ENCODE measurements at places on chromosomes 2 and 18.

- DNase-seq, result no peak
These were observed 50.0 kb upstream of the HPCAL1 start for GRCh38 chr2:10252661-10253060.

DNA sequence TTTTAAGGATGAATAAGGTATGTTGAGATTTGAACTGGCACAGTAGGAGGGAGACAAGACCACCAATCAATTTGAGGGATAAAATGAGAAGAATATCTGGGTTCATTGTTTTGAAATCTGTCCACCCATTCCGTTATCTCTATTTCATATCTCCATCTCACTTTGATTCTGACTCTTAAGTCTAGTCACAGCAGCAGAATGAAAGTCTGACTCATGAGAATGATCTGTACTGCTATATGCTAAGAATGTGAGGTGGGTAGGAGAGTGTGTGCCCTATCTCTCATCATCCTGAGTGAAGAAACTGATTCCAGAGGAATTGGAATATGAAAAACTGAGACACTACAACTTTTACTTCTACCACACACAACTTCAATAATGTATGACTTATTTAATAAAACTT, 1994.5 kb upstream of the PIK3C3 start:
- no peak for DNase-seq

DNA sequence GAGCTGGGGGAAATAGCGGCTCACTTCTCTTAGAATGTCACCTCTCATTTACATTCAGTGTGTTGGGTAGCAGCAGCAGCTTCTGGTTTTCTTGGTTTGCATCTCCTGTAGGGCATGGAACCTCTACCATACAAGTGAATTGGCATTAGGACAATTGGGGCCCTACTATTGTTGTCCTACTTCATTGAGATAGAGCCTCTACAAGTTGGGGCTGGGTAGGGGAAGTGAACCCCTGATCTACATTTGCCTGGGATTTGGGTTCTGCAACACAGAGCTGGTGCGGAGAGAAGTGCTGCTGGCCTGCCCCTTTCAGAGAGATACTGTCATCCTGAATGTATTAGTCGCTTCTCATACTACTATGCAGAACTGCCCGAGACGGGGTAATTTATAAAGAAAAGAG, 391.6 kb upstream of the HS6ST1 start:
- DNase-seq, result no peak

DNA sequence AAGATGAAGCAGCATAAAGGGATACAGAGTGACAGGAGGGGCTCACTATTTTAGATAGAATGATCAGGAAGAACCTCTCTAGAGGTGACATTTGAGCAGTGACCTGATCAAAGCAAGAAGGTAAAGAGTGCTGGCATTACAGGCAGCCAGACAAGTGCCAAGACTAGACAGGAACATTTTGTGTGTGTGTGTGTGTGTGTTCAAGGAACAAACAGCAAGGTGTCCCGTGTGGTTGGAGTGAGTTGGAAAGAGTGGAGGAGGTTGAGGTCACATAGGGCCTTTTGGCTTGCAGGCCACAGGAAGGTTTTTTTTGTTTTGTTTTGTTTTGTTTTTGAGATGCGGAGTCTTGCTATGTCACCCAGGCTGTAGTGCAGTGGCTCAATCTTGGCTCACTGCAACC, 25.7 kb downstream of the FZD5 start:
- DNase-seq, result no peak

GRCh38 chr18:5942591-5942990, 47.3 kb upstream of the TMEM200C start:
- no peak for DNase-seq

DNA sequence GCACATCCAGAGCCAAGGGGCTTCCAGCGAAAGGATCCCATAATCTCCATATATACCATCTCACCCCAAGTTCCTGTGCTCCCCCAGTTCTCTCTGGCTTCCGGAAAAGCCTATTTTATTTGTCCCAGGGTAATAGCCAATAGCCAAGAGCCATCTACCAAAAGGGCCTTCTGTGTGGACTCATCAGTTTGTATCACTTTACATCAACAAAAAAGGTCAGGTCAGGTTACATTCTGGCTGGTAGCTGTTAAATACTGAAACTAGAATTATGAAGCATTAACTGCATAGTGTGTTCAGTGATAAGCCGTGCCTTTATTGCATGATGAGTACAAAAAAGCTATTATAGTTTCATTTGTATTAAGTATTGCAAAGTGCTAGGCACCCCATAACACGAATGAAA, 223.7 kb downstream of the IRS1 start:
- peak; percentile 28 for DNase-seq

DNA sequence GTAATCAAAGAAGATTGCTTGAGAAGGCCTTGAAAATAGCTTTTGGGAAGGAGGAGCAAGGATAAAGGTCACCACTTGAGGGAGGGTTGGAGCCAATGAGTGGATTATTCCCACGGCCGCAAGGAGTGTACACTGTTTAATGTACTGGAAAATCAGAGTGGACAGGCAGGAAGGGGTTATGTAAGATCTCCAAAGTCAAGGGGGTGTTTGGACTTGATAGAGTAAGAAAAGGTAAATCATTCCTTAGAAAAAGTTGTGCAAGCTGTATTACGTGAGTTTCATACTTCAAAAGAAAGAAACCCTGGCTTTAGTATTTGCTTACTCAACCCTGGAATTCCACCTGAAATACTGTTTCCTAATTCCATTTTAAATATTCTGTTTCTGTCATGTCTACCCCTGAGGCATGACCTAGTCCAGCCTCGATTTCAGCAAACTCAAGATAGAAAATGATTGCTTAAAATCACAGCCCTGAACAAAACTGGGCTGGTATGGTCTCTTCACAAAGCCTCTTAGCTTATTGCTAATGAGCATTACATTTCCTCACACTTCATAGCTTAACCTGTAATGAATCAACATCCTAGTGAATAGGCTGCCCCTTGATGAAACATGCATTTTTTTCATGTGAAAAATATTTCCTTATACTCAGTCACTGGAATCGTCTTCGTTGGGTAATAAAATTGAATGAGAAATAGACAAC, 1.1 kb downstream of the MREG start:
- DNase-seq, result no peak

- DNase-seq, result peak; percentile 45
These were observed 182.7 kb downstream of the RPIA start for GRCh38 chr2:88874063-88874657.

DNA sequence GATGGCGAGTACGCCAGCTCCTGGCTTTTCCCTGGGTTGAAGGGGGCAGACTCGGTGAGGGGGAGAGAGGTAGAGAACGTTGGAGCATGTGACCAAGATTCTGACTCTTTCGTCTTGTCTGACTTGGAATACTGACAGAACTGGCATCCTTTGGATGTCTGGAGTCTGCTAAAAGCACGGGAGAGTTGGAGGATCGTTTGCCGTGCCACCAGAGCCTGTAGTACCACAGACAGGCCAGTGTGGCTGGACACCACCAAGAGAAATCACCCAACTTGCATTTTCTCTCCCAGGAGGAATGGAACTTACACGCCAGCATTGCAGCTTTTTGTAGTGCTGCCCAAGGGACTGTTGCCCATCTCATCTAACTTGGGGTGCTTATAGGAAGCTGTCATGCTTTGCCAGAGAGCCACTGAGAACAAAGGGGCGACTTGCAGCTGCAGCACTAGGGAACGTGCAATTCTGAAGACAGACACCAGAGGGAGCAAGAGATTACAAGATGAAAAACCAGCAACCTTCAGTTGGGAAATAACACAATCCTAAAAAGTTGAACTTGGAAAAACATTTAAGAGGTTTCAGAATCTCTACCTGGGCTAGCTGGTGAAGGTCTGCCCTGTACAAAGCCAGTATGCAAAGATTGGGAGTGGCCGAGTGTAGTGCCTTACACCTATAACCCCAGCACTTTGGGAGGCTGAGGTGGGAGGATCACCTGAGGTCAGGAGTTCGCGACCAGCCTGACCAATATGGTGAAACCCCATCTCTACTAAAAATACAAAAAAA, 24.1 kb downstream of the PSMG2 start:
- DNase-seq, result peak; percentile 58

- no peak for DNase-seq
These were observed 11.8 kb downstream of the NEU4 start for GRCh38 chr2:241820625-241821384.

DNA sequence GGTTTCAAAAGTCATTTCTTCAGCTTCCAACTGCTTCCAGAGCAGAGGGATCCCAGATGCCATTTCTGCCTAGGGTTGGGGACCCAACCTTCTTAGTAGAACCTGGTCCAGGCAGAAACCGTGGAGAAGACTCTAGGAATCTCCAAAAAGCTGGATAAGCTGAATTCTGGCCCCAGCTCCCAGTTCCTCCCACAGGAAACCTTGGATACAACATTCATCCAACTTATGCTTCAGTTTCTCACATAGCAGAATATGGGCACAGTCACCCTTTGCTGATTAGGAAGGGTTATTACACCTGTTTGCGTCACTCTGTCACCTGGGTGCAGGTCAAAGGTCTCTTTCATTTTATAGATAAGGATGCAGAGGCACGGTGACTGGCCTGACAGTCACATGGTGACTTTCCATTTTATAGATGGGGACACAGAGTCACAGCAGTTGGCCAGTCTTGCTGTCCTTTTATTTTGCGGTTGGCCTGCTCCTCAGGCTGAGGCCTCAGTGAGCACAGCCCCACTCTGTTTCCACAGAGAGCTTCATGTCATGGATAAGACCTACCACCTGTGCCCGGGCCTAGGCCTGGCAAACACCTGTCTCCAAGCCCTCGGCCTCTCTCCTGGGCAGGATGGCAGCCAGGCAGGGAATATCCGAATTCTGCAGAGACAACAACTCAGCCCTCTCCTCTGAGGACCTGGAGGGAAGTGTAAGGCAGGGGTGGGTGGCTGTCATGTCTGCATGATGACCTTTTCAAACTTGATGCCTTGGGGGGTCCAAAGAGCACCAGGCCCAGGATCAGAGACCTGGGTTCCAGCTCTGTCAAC, 148.8 kb downstream of the SMAD7 start:
- no peak for DNase-seq

GRCh38 chr2:158217593-158217992, 115.9 kb downstream of the UPP2 start:
- DNase-seq, result no peak

- DNase-seq, result no peak
These were observed 207.1 kb upstream of the SLC8A1 start for GRCh38 chr2:40658941-40659340.

GRCh38 chr2:232126301-232127099, 165.0 kb downstream of the DIS3L2 start:
- no peak for DNase-seq

DNA sequence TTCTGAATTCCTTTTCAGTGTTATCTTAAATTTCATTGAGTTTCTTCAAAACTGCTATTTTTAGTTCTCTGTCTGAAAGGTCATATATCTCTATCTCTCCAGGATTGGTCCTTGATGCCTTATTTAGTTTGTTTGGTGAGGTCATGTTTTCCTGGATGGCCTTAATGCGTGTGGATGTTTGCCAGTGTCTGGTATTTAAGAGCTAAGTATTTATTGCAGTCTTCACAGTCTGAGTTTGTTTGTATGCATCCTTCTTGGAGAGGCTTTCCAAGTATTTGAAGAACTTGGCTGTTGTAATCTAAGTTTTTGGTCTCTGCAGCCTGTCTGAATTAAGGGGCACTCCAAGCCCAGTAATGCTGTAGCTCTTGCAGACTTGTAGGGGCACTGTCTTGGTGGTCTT, 249.3 kb downstream of the ZNF385B start:
- peak; percentile 91 for DNase-seq

DNA sequence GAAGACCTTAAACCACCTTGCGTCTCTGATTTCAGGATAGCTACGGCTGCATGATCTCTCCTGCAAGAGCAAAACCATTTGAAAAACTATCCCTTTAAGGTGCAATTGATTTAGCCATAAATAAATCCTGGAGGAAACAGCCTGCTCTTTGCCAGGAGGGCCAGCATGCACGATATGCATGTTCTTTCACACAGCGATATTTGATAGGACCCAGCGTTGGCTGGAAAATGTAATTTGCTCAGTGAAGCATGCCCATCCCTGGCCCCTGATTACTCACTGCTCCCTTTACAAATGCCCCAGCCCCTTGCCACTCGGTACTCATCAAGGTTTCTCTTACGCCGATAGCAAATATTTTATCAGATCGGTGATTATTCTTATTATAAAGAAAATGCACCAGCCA, 315.4 kb downstream of the CDH2 start:
- peak; percentile 25 for DNase-seq

- DNase-seq, result peak; percentile 36
These were observed 59.9 kb downstream of the PTPRM start for GRCh38 chr18:7626922-7627440.

DNA sequence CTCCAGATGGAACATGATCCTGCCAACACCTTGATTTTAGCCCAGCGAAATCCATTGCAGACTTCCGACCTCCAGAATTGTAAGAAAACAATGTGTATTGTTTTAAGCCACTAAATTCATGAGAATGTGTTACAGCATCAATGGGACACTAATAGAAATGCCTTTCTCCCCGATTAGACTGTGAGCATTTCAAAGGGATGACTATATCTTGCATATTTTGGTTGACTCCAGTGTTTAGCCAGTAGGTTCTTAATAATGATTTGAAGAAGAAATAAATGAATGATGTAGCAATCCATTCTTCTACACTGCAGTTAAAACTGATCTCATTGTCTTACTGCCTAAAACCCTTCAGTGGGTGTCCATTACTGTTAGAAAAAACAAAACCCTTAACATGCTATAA, 67.4 kb upstream of the ACVR1C start:
- no peak for DNase-seq

DNA sequence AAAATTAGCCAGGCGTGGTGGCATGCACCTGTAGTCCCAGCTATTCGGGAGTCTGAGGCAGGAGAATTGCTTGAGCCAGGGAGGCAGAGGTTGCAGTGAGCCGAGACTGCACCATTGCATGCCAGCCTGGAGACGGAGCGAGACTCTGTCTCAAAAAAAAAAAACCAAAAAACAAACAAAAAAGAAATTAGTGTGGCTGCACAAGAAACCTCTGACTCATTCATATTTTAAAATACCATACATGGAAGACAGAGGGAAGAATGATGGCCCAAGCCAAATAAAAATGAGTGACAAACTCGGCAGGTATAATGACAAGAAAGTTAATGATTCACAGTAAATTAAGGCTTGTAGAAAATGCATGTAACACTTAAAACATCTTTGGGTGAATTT, 875.8 kb downstream of the EPHA4 start:
- DNase-seq, result no peak

GRCh38 chr18:47032945-47033344, 2.5 kb downstream of the ELOA2 start:
- DNase-seq, result no peak

GRCh38 chr2:37364351-37364750, 19.9 kb downstream of the QPCT start:
- DNase-seq, result no peak

DNA sequence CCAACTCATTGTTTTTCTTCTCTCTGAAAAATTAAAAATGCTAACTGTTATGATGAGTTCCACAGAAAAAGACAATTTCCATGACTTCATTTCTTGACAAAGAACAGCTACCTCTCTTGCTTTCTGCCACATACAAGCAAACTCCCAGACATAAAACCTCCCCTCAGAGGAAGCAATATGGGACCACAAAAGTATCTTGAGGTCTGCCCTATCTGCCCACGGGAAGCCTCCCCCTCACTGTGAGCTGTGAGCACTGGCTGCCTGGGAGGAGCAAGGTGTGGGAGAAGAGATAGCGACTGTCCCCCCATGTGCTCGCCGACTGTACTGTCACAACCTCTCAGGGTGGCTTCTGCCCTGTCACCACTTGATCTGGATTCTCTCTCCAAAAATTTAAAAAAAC, 69.7 kb upstream of the NRP2 start:
- no peak for DNase-seq
